ENCODE measurements at places on chromosomes 4 and X. TPM values are rescaled to one million over a fixed set of nuclear protein-coding genes. Genes with fewer than 3 reads are reported as not detected.

The ZDHHC9 gene
- total RNA-seq: 25.0 TPM

The REELD1 gene
- total RNA-seq: not detected

The FATE1 gene
- not detected for total RNA-seq

The HSFX2 gene
- not detected for total RNA-seq

The PITX2 gene
- 0.49 TPM for total RNA-seq

The VCX3A gene
- not detected for total RNA-seq

The LIMCH1 gene
- total RNA-seq: 9.1 TPM

All from mesangial cell (primary cell).